ENCODE measurements at places on chromosomes 13 and 19. TPM values are rescaled to one million over a fixed set of nuclear protein-coding genes. Genes with fewer than 3 reads are reported as not detected.

- no peak for DNase-seq
Measured at GRCh38 chr19:12833418-12833737, 1.0 kb downstream of the RTBDN start.

GRCh38 chr13:32159137-32159869 lies 127.7 kb downstream of the FRY start:
- no peak for DNase-seq

- DNase-seq, result no peak
Measured at GRCh38 chr13:66048888-66049287, 1181.2 kb downstream of the PCDH9 start.

- peak; percentile 24 for DNase-seq
Measured at GRCh38 chr13:98998831-98999638, 21.2 kb upstream of the DOCK9 start.

GRCh38 chr13:33057019-33057780 lies 41.0 kb downstream of the KL start:
- DNase-seq, result no peak

DNA sequence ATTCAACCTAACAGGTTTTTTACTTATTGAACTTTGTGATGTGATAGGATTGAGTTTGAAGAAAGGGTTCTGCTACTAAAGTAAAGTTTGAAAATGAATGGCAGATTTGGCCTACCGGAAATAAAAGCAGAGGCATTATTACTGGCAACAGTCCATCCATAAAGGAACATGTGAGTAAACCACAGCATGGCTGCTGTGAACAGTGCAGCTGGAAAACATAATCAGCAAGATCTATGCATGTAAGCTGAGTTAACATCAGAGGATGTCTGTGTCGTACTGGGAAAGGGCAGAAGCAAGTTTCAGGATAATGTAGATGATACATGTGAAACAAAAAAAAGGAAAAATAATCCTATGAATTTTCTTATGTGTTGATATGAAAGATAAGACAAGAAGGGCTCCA lies 87.6 kb downstream of the CYSLTR2 start:
- no peak for DNase-seq

- DNase-seq, result peak; percentile 32
Measured at GRCh38 chr19:918481-919198, 1.5 kb downstream of the KISS1R start.

DNA sequence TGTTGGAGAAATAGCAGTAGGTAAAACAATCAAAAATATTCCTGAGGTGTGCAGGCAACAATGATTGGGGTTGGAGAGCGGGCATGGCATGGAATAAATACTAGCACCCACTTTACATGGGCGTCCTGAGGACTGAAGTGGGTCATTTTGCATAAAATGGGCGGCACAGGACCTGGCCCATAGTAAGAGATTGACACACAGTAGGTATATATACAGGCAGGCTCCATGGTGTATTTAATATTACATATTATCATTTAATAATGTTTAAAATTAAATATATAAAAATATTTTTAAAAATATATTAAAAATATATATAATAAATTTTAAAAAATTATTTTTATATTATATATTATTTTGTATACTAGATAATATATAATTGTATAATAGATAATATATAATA lies 48.3 kb downstream of the CRYL1 start:
- DNase-seq, result no peak

DNA sequence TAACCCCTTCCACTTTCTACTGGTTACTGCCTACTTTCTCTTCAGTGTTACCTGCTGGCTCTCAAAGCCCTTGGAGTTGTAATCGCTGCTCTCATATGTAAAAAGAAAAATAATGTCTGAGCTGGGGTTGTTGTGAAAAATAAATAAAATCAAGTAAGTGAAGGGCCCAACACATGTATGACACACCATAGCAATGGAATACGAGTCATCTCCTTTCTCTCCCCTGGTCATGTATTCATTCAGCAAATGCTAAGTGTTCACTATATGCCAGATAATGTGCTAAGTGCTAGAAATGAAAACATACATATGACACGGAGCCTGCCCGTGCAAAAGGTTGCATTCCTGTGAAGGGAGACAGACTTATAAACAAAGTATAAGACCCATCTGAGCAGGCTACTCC lies 535.0 kb downstream of the RFC3 start:
- DNase-seq, result no peak

GRCh38 chr19:51535535-51535934 lies 4.1 kb upstream of the SIGLEC6 start:
- DNase-seq, result no peak

DNA sequence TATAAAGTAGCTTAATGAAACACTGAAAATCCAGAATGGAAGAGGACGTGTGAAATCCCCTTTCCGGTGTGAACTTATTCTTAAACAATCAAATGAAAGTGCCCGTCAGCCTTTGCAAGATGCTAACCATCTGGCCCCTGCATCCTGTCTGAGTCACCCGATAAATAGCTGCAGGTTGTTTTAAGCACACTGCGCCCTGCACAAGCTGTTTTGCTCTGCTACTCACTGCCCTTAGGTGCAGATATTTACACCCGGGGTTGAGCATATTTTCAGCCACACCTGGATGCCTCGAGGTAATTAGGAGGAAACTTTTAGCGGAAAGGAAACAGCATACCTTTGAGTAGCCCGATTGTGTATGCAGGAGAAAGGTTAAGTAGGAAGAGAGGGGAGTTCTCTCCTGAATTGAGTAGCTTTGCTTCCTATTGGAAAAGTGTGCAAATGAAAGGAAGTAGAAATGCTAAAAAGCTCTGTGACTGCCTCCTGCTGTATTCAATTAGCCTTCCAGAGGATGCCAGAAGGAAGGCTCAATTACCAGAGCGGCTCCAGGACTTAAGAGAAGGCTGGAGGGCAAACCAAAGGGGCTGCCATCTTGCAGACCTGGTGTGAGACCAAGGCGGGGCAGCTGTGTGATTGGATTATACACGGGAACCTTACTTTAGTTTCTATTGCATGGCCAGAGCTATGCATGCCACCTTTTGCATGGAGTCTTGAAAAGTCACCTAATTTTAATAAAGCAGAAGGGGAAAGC lies 42.5 kb downstream of the IRS2 start:
- peak; percentile 40 for DNase-seq

DNA sequence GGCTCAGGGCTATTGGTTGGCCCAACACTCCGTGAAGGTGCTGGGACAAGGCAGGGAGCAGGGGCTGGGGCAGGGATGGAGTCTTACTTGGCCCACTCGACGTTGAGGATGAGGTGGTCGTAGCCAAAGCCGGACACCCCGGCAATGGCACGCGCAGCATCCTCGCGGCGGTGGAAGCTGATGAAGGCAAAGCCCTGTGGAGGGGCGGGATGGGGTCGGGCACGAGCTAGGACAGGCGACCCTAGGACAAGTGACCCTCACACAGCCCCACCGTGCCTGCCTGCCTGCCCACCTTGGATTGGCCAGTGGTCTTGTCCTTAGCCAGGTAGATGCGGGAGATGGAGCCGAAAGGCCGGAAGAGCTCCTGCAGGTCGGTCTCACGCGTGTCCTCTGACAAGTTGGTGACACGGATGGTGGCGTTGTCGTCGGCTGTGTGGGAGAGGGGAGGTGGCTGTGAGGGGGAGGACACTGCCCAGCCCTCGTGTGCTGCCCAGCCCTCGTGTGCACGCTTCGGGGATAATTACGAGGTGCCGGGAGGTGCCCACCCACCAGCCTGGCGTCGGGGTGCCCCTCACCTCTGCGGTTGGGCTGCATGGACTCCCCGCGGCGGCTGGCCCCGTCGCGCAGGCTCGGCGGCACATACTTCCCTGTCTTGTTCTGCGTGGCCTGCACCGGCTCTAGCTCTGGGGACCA lies 4.0 kb downstream of the P2RY11 start:
- DNase-seq, result no peak

DNA sequence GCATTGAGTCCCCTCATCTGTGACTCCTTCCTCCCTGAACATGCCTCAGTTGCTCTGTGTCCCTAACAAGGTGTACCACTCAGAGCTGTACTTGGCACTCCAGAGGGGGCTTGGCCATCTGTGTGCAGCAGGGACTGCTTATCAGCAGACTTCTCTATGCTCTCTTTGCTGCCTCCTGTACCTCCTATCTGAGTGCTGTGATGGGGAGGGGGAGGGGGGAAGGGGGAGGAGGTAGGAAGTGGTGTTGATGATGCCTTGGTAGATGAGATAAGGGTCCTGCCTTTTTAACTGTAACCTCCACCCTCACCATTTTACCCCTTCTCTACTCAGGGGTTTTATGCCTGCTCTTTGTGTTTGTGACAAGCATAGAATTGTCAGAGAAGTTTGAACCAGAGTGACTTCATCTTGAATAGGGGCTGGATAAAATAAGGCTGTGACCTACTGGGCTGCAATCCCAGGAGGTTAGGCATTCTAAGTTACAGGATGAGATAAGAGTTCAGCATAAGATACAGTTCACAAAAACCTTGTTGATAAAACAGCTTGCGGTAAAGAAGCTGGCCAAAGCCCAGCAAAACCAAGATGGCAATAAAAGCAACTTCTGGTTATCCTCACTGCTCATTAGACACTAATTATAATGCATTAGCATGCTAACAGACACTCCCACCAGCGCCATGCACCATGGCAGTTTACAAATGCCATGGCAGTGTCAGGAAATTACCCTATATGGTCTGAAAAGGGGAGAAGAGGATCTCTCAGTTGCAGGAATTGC lies 13.2 kb downstream of the PCDH8 start:
- DNase-seq, result no peak

The KLF12 gene
- 33.5 TPM for total RNA-seq

The KLHL1 gene
- not detected for total RNA-seq

The ATP8B3 gene
- total RNA-seq, result 22.5 TPM

The GRIN2D gene
- total RNA-seq, result 0.18 TPM

The SIGLEC12 gene
- 0.43 TPM for total RNA-seq

The IZUMO1 gene
- total RNA-seq, result not detected

The ZNF541 gene
- total RNA-seq, result 0.15 TPM

The PROZ gene
- not detected for total RNA-seq
